ENCODE measurements at places on chromosomes 1 and 21.

DNA sequence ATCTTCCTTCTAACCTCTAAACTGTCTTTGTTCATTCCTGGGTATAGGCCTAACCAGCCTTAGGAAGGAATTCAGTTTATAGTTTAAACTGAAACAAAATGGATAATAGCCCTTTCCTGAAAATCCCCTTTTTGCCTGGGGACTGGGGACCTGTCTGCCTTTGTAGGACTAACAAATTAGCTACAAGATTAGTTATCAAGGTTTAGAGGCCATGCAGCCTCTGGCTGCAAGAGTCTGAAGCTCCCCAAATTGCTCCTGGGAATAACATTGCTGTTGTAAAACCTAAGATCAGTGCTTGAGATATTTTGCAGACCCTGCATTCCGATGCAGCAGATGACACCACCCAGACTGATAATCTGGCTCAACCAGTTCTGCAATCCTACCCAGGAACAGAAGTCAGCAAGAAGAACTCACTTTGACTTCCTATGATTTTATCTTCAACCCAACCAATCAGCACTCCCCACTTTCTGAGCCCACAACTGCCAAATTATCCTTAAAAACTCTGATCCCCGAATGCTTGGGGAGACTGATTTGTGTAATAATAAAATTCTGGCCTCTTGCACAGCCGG lies 96.6 kb upstream of the ETV3 start:
- DNase-seq: no peak

DNA sequence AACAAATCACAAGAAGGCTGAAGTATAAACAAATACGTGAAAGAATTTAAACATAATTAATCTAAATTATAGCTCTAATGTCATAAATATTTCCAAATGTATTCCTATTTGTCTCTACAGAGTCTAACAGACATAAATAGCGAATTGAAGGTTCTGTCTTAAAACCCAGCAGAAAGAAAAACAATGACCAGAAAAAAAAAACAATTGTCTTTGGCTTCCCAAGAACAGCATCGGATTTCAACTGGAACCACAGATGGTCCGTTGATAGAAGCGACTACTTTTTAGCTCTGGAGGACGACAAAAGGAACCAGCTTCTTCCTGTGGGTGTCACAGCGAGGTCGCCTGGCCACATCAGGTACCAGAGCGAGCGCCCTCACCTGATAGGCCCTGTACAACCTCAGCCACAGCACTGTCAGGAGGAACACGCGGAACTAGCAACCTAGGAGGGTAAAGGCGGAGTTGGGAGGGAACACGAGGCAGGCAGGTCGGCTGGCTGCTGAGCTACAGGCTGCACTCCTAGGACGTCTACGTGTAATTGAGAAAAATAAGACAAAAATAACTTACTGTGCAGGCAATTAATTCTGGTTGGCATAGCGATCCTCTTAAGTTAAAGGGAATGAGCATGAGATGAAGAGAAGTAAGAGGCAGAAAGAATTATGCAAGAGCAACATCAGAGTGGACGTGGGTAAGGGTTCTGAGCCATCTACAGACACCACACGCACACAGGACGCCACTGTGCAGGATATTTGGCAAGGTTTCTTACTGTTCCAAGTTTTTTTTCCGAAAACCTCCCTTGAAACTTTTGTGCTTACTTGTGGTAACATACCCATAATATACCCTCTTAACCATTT lies 16.7 kb upstream of the PRDM15 start:
- DNase-seq: peak; percentile 48

GRCh38 chr21:28749536-28749935 lies 243.1 kb downstream of the LTN1 start:
- DNase-seq: no peak

DNA sequence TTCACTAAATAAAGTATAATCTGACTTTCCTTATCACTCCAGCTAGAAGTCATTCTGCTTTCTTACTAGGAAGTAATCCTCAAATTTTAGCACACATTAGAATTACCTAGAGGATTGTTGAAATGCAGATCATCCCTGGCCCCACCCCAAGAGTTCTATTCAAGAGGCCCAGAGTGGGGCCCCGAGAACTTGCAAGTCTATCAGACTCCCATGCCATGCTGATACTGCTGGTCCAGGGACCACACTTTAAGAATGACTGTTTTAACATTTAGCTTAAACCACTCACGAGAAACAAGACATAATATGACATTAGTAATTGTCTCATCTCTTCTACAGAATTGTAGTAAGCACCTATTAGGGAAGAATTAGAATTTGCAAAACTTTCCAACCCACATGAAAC lies 7.7 kb upstream of the SYNJ1 start:
- DNase-seq: no peak

- DNase-seq: no peak
Measured at GRCh38 chr1:1183221-1183747, 9.6 kb downstream of the TTLL10 start.

DNA sequence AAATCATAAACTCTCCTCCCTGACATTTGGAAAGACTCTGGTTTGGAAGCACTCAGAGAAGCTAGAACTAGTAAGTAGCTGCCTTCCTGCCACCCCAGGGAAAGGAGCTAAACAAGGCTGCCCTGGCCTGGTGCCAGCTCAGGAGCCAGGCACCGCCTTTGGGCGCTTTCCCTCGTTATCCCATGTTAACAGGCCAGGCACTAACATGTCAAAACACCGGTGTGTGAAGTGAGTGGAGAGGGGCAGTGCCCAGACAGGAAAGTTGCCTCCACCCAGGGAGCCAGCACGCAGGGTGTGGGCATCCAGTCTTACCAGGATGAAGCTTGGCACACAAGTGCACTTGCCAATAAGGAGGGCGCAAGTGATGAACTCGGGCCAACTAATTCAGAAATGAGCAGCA lies 346.8 kb downstream of the RRAGC start:
- no peak for DNase-seq

DNA sequence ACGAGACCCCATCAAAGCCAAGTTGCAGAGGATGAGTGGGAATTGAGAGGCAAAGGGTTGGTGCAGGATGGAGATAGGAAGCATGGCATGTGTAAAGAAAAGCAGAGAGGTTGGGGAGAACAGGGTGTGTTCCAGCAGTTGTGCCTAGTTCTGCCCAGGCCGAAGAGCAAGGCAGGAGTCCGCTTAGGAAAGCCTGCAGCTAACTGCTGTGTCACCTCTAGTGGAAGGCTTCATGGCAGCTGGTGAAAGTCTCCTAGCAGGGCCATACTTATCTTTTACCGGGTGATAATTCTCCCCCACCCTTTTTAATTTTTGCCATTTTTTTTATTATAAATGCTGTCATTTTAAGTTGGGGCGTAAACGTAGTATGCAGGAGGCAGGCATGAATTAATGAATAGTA lies 93.6 kb downstream of the NFIA start:
- no peak for DNase-seq

- DNase-seq: no peak
Measured at GRCh38 chr1:60894741-60895140, 187.6 kb upstream of the NFIA start.

- peak; percentile 61 for DNase-seq
Measured at GRCh38 chr21:34807146-34807880, 138.5 kb downstream of the CLIC6 start.

- no peak for DNase-seq
Measured at GRCh38 chr1:104801344-104801743, 1051.6 kb downstream of the AMY1C start.

All from activated T-cell treated with anti-CD3 and anti-CD28 coated beads for 24 hours (primary cell).